K562 (cell line): ENCODE measurements at places on chromosomes 6 and 20. TPM values are rescaled to one million over a fixed set of nuclear protein-coding genes. Genes with fewer than 3 reads are reported as not detected.

The BFSP1 gene
- 0.29 and 0.40 TPM in 2 replicates for total RNA-seq

The PGC gene
- 0.40 and 0.81 TPM in 2 replicates for total RNA-seq

The APCDD1L gene
- not detected in 2 replicates for total RNA-seq

The MDFI gene
- not detected in 2 replicates for total RNA-seq

The SRMS gene
- not detected in 2 replicates for total RNA-seq

The SCRT2 gene
- total RNA-seq: 0.47 and 0.75 TPM in 2 replicates

The XKR7 gene
- total RNA-seq: 0.02 TPM in 1 of 2 replicates, not detected in the other

The FBXO5 gene
- 62.9 and 64.6 TPM in 2 replicates for total RNA-seq

The AVP gene
- total RNA-seq: not detected in 2 replicates

DNA sequence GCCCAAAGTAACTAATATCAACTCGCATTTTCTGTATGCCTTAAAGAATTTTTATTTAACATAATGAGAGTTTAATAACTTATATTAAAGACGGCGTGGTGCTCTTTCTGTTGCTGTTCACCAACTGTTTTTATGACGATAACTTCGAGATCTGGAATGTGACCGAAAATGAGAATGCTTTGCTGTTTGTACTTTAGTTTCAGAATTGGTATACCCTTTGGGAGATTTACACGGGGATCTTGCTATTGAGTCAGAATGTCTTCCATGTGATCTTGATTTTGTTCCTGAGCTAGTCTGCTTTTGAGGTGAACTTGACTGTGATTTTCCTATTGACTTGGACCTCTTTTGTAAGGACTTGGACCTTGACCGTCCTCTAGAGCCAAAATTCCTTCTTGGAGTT, 17.9 kb downstream of the PNRC1 start:
- no peak for DNase-seq

DNA sequence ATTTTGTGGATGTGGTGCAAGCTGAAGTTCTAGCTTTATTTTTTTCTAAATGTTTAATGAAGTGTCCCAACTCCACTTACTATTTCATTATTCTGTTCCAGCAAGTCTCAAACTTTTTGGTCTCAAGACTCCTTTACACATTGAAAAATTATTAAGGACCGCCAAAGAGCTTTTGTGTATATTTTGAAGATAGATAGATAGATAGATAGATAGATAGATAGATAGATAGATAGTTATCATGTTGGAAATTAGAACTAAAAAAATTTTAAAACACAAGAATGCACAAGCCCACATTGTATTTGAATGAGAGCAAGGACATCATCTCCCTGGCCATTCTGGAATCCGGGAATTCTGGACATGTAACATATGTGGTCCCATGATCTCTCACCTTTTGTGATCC, 181.2 kb upstream of the SNX9 start:
- no peak for DNase-seq

DNA sequence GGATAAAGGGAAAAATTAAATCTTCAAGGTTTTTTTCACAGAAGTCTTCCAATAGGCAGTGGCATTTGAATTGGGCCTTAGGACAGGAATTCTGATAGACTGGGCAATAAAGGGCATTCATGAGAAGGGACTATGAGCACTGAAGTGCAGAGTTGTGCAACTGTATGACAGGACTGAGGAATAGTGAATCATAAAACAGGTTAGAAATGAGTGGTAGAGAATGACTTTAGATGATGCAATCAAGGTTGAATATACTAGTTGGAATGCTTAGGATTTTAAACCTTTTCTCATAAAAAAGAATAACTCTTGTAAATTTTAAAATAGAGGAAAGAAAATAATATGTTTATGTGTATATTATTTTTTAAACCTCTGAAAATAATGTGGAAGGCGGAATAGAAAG, 944.7 kb downstream of the PHF3 start:
- DNase-seq: no peak

GRCh38 chr6:140960566-140960965, 1172.2 kb upstream of the GJE1 start:
- DNase-seq: no peak

DNA sequence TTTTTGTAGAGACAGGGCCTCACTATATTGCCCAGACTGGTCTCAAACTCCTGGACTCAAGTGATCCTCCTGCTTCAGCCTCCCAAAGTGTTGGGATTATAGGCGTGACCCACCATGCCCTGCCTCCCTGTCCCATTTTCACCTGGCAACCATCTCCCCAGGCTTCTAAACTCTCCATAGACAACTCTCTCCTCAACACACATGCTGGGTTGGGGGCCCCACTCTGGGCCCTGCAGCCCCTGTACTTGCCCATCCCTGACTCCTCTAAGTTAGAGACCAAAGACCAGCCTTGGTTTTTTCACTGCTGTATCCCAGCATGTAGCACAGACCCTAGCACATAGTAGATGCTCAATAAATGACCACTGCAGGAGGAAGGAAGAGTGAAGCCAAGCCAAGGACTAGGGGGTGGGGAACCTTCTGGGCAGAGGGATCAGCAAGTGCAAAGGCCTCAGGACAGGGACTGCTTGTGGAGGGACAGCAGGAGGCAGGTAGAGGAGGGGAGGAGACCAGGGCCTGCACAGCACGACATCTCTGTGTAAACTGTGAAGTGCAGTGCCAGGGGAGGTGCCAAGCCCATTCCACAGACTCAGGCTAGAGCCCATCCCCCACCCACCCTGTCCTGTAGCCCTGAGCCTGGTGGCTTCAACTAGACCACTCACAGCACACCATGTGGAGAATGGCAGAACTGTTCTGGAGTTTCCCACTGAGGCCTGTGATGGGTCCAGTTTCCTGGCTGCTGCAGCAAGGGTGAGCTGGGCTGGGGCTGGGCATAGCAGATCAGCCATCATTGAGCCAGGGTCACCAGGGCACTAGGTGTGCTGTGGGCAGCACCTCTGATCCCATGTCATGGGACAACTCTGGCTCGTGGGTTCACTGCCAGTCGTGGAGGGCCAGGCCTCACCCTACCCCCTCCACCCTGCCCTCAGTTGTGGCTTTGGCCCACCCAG, 3.4 kb upstream of the SRC start:
- DNase-seq: no peak

DNA sequence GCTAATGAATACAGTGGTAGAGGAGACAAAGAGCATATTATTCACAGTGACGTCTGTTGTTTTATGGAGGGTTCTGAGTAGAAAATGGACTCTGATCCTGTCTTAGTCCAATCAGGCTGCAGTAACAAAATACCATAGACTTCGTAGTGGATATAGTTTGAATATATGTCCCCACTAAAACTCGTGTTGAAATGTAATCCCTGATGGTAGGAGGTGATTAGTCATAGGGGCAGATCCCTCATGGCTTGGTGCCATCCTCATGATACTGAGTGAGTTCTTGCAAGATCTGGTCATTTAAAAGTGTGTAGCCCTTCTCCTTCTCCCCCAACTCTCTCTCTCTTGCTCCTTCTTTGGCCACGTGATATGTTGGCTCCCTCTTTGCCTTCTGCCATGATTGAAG, 82.5 kb downstream of the CD83 start:
- DNase-seq: no peak

- DNase-seq: no peak
Measured at GRCh38 chr6:40187535-40188144, 253.4 kb upstream of the MOCS1 start.

GRCh38 chr6:27977387-27977786, 20.3 kb downstream of the OR2B6 start:
- peak; percentile 68 for DNase-seq

GRCh38 chr20:49187330-49187850, 744 bp downstream of the STAU1 start:
- DNase-seq: peak; percentile 67
